AG10803 (cell line): ENCODE measurements at places on chromosomes 16 and 17.

DNA sequence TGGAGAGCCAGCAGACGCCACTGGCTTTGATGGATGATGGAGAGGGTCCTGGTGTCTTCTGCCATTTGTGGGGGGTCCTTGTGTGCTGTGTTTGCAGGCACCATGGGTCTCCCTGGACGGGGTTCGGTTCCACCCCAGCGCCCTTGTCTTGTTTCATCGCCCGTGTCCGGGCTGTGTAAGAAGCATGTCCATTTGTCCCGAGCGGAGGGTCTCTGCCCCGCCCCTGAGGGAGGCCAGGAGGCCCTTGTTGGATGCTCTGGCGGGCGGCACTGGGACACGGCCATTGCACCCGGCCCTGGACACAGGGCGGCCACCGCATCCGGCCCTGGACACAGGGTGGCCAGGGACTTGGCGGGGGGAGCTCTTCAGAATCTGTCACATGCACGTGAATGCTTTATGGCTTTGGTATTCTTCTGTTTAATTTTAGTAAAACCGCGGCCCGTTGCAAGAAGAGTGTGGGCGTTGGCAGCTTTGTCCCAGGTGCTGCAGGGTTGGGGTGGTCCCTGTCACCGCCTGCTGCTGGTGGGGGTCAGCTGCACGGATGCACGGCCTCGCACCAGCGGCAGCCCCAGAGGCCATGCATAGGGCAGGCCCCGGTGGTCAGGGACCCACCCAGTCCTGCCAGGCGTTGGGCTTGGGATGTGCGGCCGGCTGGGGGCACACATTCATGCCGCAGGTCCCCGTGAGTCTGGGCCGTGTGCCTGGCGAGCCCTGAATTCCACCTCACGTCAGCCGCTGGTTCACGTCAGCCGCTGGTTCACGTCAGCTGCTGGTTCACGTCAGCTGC lies 21.0 kb upstream of the ZNF750 start:
- no peak for DNase-seq

- DNase-seq = no peak
These were observed 407.5 kb upstream of the HSBP1 start for GRCh38 chr16:83400234-83400633.

GRCh38 chr17:45705123-45706009 lies 78.8 kb upstream of the CRHR1 start:
- DNase-seq = no peak

- no peak for DNase-seq
These were observed 36.9 kb downstream of the DYNLRB2 start for GRCh38 chr16:80577485-80578280.

GRCh38 chr17:75219815-75220214 lies 14.3 kb downstream of the NUP85 start:
- DNase-seq = no peak

DNA sequence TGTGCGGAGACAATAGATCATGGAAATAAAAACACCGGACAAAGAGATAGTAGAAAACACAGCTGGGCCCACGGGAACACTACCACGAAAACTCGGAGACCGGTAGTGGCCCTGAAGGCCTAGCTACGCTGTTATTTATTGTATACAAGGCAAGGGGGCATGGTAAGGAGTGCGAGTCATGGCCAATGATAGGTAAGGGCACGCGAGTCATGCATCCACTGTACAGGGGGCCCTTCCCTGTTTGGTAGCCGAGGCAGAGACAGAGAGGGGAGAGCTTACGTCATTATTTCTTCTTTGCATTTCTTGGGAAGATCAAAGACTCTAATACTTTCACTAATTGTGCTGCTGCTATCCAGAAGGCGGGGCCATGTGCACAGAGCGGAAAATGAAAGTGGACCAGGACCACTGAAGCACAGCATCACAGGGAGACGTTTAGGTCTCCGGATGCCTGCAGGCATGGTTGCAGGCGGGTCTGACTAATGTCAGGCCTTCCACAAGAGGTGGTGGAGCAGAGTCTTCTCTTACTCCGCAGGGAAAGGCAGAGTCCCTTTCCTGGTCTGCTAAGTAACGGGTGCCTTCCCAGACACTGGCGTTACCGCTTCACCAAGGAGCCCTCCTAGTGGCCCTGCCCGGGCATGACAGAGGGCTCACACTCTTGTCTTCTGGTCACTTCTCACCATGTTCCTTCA lies 74.4 kb upstream of the ARL4D start:
- peak; percentile 32 for DNase-seq

GRCh38 chr17:13749891-13750235 lies 148.1 kb upstream of the HS3ST3A1 start:
- DNase-seq = no peak

DNA sequence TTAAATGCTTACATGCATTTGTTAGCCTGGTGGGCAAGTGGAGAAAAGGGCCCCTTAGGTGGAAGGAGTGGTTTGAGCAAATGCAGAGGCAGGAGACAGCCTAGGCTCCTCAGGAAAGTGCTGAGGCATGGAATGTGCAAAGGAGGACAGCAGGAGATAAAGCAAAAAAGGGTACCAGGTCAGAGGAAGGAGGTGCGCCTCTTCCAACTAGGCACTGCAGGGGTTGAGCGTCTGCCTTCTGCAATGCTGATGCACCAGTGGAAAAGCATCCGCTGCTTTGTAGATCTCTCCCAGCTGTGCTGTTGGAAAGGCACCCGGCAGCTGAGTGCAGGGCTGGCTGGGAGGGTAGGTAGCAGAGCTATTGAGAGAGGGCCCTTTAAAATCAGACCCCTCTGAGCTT lies 287.0 kb upstream of the XYLT1 start:
- no peak for DNase-seq

DNA sequence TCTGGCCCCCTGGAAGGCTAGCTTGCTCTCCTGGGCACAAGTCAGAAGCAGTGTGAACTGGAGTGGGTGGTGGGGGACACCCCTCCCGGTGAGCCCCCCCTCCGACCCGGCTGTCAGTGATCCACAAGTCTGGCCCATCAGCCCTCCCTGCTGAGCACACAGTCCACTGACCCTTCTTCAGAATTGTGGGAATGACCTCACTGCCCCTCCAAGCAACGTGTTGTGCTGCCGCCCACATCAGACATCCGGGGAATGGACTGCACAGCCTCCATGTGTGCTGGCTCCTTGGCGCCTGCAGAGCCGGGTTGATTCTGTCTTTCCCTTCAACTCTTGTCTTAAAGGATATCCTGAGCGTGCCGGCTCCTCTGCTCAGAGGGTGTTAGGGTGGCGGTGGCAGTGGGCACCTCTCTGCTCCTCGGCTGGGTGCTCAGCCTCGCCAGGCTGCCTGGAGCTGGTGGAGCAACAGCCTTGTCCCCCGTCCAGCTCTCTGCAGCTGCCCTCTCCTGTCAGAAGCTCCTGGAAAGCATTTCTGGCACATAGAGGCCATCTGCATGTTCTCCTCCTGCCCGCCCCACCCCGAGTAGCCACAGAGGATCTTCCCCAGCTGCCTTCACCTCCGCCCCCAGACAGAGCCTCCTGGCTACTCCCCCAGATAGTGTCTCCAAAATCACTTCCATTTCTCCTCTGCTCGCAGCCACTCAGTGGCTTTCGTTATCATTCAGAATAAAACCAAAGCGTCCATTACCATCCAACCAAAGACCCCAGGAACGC lies 19.8 kb downstream of the NPTX1 start:
- peak; percentile 42 for DNase-seq

DNA sequence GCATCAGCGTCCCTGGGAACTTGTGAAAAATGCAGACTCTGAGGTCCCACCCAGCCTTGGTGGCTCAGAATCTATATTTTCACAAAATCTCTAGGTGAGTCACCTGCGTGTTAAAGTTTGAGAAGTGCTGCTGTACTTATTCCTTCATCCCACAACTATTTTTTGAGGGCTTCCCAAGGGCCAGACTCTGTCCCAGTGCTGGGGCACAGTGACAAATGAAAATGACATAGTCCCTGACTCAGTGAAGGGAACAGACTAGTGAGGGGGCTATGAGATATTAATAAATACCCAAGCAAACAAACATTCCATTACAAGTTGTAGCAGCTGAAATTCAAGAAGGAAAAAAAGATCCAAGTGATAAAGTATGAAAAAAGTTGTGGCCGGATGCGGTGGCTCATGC lies 9.9 kb upstream of the EMP2 start:
- no peak for DNase-seq
